ENCODE measurements at places on chromosomes 3 and 15.

DNA sequence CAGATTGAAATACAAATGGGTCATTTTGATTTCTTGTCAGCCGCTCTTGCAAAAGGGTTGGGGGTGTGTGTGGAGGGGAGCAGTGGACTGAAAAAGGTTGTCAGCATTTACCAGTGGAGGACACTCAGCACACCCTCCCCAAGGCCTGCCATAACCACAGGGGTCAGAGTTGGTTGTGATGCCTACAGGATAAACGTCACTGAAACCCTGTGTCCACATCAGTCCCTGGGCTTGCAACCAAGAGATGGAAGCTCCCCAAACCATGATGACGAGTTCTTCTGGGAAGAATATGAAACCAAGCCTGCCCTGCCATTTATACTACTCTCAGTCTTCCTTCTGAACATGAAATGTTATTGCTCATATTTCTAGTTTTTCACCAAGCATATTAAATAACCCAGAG lies 54.0 kb upstream of the UMPS start:
- DNase-seq = no peak

DNA sequence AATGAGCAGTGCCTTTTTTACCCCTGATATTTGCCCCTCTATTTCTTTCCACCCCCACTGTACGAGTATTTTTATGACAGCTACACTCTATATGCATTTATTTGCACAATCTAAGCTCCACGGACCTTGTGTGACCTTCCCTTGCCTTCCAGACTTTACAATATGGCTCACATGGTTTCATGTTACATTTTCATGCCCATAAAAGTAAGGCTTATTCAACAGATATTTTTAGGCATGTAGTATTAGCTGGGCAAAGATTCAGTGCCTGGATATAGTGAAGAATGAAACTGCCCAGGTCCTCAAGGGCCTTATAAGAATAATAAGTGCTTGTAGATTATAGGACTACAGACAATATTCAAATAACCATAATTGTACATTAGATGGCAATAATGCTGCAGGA lies 481.9 kb upstream of the CNTN4 start:
- DNase-seq = no peak

- no peak for DNase-seq
These were observed 43.5 kb downstream of the PTH1R start for GRCh38 chr3:46921041-46921440.

- DNase-seq = no peak
These were observed 47.0 kb upstream of the TRIM42 start for GRCh38 chr3:140630866-140631265.

GRCh38 chr3:9201266-9201665 lies 48.2 kb downstream of the SRGAP3 start:
- no peak for DNase-seq

DNA sequence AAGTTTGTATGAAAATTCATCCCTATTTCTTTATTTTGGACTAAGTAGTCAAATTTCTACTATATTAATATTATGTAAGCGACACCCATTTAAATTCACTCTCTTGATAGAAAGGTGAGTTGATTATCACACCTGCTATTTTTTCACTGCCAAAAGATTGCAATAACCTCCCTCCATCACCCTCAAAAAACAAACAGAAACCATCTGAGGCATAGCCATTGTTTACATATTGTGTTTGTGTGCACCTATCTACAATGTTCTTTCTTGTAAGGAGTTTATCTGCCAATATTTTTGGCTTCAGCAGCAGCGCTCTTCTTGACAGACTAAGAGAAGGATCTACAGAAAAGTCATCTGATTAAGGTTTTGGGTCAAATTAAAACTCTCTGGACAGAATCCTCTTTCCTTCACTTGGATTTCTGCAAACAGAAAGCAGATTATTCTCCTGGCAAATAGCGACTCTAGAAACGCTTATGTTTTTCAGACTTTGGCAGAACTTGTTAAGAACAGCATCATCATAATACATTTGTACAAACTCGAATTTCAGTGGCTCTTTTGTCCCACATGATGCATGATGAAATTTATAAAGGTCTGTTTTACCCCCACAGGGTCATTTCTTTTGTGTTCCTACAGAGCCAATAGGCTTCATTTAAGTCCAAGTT lies 48.6 kb downstream of the KCNMB2 start:
- no peak for DNase-seq

DNA sequence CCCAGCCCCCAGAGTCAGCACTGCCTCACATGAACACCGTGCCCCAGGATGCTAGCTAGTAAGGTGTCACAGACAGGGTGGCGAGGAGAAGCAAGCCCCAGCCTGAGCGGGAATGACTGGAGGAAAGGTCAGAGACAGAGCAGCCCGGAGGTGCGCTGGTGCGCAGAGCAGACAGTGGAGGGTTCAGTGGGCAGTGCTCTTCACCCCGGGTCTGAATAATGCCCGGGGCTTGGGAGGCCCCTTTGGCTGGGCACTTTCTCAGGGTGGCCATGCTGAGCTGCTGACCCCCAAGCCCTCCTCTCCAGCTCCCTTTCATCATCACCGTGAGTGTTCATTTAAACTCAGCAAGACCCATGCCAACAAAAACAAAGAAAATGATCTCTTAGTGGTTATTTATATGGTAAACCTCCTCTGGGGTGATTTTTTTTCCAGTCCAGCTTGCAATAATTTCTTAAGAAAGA lies 110.8 kb downstream of the VGLL4 start:
- no peak for DNase-seq

- DNase-seq = no peak
These were observed 440.5 kb upstream of the CBLB start for GRCh38 chr3:106309274-106309673.

GRCh38 chr3:87004883-87005282 lies 13.9 kb upstream of the VGLL3 start:
- no peak for DNase-seq

DNA sequence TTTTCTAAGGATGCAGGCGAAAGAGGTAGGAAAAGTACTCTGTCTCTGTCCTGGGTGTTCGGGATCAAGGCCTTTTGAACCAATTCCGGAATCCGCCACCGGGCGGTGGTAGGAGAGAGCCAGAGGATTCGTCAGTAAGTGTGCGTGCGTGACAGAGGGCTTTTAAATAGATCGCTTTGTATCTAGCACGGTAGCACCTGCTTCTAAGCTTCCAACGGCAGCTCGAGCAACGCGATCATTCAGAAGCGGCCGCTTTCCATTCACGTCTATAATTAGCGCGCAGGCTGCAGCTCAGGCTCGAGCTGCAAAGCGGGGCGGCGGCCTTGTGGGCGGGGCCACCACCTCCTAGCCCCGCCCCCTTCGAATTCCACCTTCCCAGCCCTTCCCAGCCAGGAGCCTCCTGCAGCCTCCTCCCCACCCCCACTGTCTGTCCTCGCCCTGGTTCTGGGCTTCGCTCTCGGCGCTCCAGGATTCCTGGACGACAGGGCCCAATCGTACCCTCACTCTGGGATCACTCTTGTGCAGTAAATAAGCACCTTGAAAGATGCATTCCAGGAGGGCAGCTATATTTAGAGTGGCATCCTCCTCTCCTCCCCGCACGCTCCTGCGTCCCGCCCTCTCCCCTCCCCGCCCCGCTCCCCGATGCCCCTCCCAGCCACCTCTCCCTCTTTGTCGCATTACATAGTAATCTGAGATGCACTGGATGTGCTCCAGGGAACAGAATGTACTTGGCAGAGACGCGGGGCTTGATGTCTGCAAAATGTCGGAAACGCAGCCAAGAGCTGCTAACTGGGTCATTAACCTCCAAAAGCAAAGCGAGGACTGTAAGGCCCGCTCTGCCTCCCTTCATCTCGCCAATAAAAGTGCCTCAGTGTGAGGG lies 224.1 kb upstream of the TPRG1 start:
- DNase-seq = no peak

DNA sequence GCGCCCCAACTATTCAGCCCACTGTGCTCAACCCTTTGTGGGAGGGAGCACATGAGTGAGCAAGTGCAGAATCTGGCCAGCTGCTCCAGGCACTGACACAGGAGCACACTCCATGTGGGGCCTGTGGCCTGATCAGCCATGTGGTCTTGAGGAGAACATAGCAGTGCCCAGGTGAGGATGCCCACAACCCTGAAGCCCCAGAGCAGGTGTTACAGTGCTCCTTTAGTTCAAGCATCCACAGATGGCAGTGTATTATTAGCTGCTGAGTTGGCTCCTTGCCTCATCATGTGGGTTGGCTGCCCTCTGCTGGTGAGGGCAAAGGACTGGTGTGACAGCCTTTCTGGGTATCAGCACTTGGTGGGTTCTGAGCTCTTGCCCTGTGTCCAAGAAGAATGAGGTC lies 1588.2 kb downstream of the SI start:
- peak; percentile 1 for DNase-seq

GRCh38 chr3:55551644-55552043 lies 64.5 kb upstream of the WNT5A start:
- no peak for DNase-seq

DNA sequence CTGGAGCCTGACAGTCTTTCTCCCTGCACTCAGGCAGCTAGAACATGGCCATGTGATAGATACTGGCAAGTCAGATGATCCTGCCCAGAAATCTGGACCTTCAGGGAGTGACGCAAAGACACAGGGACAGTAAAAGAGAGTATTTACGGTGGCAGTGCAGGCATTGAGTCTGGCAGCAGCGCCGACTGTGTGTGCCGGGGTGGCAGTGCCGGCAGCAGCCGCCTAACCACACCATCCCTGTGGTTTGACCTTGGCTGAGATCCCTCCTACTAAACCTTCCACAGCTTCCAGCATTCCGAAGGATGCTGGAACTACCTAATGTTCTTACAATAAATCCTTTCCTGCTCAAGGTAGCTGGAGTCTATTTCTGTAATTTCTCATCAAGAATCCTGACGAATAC lies 4.6 kb upstream of the TSPAN3 start:
- DNase-seq = no peak

GRCh38 chr3:135083756-135084155 lies 288.7 kb downstream of the EPHB1 start:
- no peak for DNase-seq
